ENCODE measurements at places on chromosomes 5 and 9.
A peak's percentile ranks its signal among the peaks of the same experiment; 100 is the strongest.

DNA sequence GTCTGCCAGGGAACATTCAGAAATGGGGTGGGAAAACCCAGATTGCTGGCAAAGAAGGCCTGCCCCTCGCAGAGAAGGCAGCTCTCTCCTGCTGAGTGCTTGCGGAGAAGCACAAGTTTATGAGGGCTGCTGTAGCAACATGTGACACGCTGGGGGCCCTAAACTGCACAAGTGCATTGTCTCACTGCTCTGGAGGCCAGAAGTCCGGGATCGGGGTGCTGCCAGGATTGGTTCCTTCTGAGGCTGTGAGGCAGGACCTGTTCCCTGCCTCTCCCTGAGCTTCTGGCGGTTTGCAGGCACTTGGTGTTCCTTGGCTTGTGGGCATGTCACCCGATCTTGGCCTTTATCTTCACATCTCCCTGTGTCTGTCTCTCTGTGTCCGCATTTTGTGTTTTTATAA lies 75.6 kb upstream of the NEURL1B start:
- H3K36me3 ChIP-seq: no peaks in the 10 kb centered on the region
- H3K27me3 ChIP-seq: no peaks in the 10 kb centered on the region
- no peak overlapping the region for H3K4me3 ChIP-seq
- DNase-seq: no peak
- H3K4me1 ChIP-seq: no peaks in the 10 kb centered on the region

DNA sequence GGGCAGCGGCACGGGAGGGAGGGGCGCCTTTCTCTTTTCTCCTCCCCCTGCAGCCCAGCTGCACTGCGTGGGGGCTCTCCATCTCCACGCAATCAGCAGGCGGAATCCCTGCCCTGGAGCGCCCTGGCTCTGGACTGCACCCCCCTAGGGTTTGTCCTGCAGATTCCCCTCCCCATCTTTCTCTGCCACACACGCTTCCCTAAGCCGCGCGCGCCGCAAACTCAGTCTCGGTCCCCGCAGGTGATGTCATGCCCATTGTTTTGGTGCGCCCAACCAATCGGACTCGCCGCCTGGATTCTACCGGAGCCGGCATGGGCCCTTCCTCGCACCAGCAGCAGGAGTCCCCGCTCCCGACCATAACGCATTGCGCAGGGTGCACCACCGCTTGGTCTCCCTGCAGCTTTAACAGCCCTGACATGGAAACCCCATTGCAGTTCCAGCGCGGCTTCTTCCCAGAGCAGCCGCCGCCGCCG lies at the start of gene KCNN2:
KCNN2 (plus strand) TSS at position 347 of the 473 bp plus-strand sequence; CDS start at position 417, 70 bp downstream.
- H3K4me1 ChIP-seq: peaks cover 29% of the 10 kb centered on the region
- peak within 1 kb of the TSS; percentile 43 for H3K4me3 ChIP-seq
- H3K36me3 ChIP-seq: no peaks in the 10 kb centered on the region
- H3K27me3 ChIP-seq: no peaks in the 10 kb centered on the region
- no peak within 1 kb of the TSS for H3K27ac ChIP-seq

- no peaks in the 10 kb centered on the region for H3K4me1 ChIP-seq
- no peaks in the 10 kb centered on the region for H3K27me3 ChIP-seq
- DNase-seq: no peak
- no peaks in the 10 kb centered on the region for H3K36me3 ChIP-seq
- no peak overlapping the region for H3K4me3 ChIP-seq
These were observed 167.2 kb downstream of the RASEF start for GRCh38 chr9:82895822-82896110.

GRCh38 chr5:80182809-80183580 lies 72.9 kb downstream of the SERINC5 start:
- no peak for DNase-seq
- no peak overlapping the region for H3K27ac ChIP-seq
- H3K4me1 ChIP-seq: no peaks in the 10 kb centered on the region
- H3K36me3 ChIP-seq: no peaks in the 10 kb centered on the region
- H3K4me3 ChIP-seq: no peak overlapping the region
- H3K27me3 ChIP-seq: no peaks in the 10 kb centered on the region

DNA sequence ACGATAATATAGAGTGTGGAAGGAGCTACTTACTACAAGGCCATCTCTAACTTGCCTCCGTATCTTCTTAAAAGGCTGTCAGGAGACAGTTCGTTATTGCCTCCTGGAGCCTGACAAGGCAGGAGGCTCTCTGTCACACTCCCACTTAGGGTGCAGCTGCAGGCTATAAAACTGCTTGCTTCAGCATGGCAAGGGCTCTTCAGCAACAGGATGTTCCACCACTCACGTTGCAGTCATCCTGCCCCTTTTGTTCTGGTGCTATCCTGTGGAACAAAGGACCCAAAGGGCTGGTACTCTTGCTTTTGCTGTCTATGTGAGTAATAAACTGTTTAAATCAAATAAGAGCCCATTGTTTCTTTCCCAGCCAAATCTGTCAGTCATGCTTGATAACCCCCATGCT lies 508.9 kb downstream of the NTRK2 start:
- DNase-seq: no peak
- H3K4me1 ChIP-seq: peaks cover 2% of the 10 kb centered on the region
- H3K27me3 ChIP-seq: no peaks in the 10 kb centered on the region

DNA sequence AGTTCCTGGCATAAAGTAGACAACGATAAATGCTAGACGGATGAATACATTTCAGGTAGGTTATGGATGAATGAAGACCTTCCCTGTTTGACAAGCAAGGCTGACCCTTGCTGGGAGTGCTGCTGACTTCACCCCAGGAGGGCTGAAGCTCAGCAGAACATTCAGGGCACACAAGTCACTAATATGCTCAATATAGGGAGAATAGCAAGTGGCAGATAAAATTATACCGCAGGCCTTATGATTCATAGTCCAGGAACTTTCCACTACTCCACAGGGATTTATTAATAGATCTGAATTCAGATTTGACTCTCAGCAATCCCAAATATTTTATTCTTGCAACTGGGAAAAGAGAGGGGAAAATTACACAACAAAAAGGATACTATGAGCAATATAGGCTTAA lies 38.2 kb upstream of the GRAMD2B start:
- no peak overlapping the region for H3K4me3 ChIP-seq
- no peaks in the 10 kb centered on the region for H3K36me3 ChIP-seq
- no peaks in the 10 kb centered on the region for H3K27me3 ChIP-seq
- no peak for DNase-seq
- H3K27ac ChIP-seq: peak overlapping the region; percentile 72

GRCh38 chr9:124315882-124316281 lies 58.1 kb downstream of the NEK6 start:
- H3K4me3 ChIP-seq: no peak overlapping the region
- peaks cover 3% of the 10 kb centered on the region for H3K4me1 ChIP-seq
- peaks cover 34% of the 10 kb centered on the region for H3K36me3 ChIP-seq
- H3K27ac ChIP-seq: no peak overlapping the region
- DNase-seq: no peak
- H3K27me3 ChIP-seq: no peaks in the 10 kb centered on the region

DNA sequence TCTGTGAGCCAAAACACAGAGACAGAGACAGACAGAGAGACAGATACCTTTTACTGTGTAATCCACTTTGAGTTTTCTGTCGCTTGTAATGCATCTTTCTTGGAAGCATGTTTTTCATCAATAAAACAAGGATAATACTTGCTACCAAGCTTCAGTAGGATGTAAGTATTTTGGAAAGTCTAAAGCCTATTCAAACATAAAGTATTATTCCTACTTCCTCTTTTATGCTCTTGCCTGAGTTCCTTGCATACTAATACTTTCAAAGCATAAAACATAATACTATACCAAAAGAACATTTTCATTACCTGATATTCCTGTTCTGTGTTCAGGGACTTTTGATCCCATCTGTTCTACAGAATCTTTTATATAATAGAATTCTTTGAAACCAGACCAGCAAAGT lies 64.5 kb upstream of the SLC30A5 start:
- H3K4me3 ChIP-seq: no peak overlapping the region
- no peaks in the 10 kb centered on the region for H3K27me3 ChIP-seq
- H3K36me3 ChIP-seq: no peaks in the 10 kb centered on the region
- no peak for DNase-seq

DNA sequence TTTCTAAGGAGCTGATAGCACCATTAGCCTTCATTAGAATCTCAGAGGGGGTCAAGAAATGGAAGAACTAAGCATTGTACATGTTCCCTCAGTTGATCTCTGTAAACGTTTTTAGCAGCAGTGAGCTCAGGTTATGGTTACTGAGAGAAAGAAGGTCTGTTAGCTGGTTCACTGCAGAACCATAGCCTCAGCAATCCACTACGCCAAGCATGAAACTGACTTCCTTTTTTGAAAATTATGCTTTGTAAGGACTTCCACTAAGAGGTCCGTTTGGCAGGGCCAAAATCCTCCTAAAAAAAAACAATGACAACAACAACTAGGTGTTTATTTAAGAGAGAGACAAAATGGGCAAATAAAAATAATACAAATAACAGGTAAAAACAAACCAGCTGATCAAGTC lies 273.3 kb downstream of the AOPEP start:
- H3K27me3 ChIP-seq: no peaks in the 10 kb centered on the region
- no peak for DNase-seq
- peak overlapping the region; percentile 99 for H3K27ac ChIP-seq
- H3K4me1 ChIP-seq: no peaks in the 10 kb centered on the region
- no peak overlapping the region for H3K4me3 ChIP-seq
- no peaks in the 10 kb centered on the region for H3K36me3 ChIP-seq

DNA sequence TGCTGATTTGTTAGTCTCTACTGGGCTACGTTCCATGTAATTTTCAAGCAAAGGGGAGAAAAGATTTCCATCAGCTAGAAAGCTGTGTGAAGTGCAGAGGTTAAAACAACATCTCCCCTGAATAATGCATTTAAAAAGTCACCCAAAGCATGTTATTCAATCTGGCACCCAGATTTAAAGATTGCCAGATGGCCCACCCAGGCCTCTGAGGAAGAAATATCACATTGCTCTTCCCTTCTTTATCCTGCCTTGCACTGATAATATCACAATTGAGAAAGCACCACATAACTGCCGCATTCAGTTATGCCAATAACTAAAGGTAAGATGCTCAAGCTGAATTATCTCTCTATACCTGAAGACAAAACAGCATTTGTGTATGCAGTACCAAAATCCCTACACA lies 119.4 kb upstream of the PUM3 start:
- no peaks in the 10 kb centered on the region for H3K36me3 ChIP-seq
- DNase-seq: no peak
- H3K4me1 ChIP-seq: no peaks in the 10 kb centered on the region
- no peaks in the 10 kb centered on the region for H3K27me3 ChIP-seq
- H3K4me3 ChIP-seq: no peak overlapping the region

DNA sequence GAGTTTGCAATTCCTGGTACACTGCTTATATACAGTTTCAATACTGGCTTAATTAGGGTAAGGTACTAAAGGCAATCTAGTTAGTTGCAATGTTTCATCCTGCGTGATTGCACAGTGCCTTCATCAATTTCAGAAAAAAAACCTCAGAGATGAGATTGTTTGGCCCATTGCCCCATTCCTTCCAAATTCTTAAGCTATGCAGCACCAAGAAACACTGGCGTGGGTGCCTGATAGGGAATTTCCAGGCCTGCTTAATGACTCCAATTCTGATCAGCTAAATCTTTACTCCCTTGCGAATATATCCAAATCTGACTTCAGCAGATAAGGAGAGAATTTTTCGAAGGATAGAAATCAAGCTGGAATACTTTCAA lies 35.9 kb upstream of the GAS1 start:
- DNase-seq: no peak
- no peaks in the 10 kb centered on the region for H3K27me3 ChIP-seq
- H3K4me3 ChIP-seq: no peak overlapping the region
- no peaks in the 10 kb centered on the region for H3K36me3 ChIP-seq

GRCh38 chr5:119105971-119106370 lies 35.1 kb downstream of the DMXL1 start:
- H3K4me1 ChIP-seq: no peaks in the 10 kb centered on the region
- peaks cover 15% of the 10 kb centered on the region for H3K36me3 ChIP-seq
- H3K27me3 ChIP-seq: no peaks in the 10 kb centered on the region
- H3K4me3 ChIP-seq: no peak overlapping the region
- no peak for DNase-seq
- H3K27ac ChIP-seq: no peak overlapping the region

- no peak overlapping the region for H3K4me3 ChIP-seq
- no peaks in the 10 kb centered on the region for H3K36me3 ChIP-seq
- H3K27ac ChIP-seq: no peak overlapping the region
- H3K27me3 ChIP-seq: no peaks in the 10 kb centered on the region
- H3K4me1 ChIP-seq: no peaks in the 10 kb centered on the region
These were observed 119.7 kb upstream of the ELL2 start for GRCh38 chr5:96081276-96081858.

GRCh38 chr5:1961304-1961946 lies 78.7 kb upstream of the IRX4 start:
- no peak for DNase-seq
- no peak overlapping the region for H3K27ac ChIP-seq
- H3K36me3 ChIP-seq: no peaks in the 10 kb centered on the region

DNA sequence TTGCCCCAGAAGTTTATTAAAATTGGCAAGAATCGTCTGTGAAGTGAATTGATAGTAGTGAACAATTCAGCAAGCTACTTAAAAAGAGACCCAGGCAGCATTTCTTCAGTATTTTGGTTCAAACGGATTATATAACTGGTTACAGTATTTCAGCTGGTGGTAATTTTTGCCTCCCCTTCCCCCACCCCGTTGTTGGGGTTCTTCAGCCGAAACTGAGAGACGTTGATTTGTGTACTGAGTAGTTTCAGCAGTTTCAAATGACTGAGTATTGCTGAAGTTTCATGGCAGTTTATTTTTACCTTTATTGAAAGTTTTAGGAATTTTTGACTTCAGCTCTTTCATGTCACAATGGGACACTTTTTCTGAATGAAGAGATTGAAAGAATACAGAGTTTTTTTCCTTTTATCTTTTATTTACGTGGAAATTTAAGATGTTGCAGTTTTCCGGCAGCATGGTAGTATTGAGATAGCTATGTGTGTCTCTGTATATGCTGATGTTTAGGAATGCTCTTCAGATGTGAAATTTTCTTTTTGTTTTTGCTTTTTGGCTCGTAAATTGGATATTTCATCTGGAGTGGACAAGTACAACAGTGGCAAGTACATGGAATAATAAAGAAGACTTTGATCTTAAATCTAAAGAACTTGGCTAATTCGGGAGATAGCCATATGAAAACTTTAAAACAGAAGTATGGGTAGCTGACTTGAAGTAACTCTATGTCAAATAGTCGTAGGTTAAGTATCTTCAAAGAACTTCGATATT lies 1.9 kb downstream of the GPBP1 start:
- no peaks in the 10 kb centered on the region for H3K27me3 ChIP-seq
- H3K4me3 ChIP-seq: peak overlapping the region; percentile 73
- H3K4me1 ChIP-seq: peaks cover 25% of the 10 kb centered on the region
- DNase-seq: no peak

GRCh38 chr9:2241461-2241835 lies 226.3 kb downstream of the SMARCA2 start:
- no peaks in the 10 kb centered on the region for H3K27me3 ChIP-seq
- no peaks in the 10 kb centered on the region for H3K36me3 ChIP-seq
- no peak overlapping the region for H3K27ac ChIP-seq
- H3K4me3 ChIP-seq: peak overlapping the region; percentile 50
- H3K4me1 ChIP-seq: peaks cover 13% of the 10 kb centered on the region

DNA sequence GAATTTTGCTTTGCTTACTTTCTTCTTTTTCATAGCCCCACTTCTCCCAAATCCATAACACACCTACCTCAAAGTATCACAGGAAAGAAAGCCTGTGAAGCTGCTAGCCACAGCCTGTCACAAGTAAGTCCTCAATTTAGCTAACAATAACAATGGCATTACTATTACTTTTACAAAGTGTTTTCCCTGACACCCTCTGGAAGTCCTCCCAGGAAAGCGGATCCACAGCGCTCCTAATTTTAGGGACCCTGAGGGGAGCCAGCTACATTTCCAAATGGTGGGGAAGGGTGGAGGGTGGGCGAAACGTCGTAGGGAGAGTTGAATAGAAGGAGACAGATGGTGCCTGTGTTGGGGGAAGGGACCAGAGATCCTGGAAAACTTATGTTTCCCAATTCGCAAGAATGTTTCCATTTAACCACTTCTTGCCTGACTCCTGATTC lies 523 bp upstream of the WWC1 start:
- H3K4me1 ChIP-seq: peaks cover 14% of the 10 kb centered on the region
- no peak overlapping the region for H3K4me3 ChIP-seq
- no peaks in the 10 kb centered on the region for H3K27me3 ChIP-seq

All from tibial artery (tissue), 4 donors.